Central memory CD4-positive, alpha-beta T cell (primary cell): ENCODE measurements at places on chromosomes 11 and 22.

- DNase-seq: no peak
Observed at GRCh38 chr11:121563003-121563402, 110.2 kb upstream of the SORL1-AS1 start.

GRCh38 chr11:31437742-31438435, 68.2 kb downstream of the DNAJC24 start:
- DNase-seq: no peak

GRCh38 chr11:134120143-134120850, 51.4 kb downstream of the JAM3 start:
- DNase-seq: no peak

DNA sequence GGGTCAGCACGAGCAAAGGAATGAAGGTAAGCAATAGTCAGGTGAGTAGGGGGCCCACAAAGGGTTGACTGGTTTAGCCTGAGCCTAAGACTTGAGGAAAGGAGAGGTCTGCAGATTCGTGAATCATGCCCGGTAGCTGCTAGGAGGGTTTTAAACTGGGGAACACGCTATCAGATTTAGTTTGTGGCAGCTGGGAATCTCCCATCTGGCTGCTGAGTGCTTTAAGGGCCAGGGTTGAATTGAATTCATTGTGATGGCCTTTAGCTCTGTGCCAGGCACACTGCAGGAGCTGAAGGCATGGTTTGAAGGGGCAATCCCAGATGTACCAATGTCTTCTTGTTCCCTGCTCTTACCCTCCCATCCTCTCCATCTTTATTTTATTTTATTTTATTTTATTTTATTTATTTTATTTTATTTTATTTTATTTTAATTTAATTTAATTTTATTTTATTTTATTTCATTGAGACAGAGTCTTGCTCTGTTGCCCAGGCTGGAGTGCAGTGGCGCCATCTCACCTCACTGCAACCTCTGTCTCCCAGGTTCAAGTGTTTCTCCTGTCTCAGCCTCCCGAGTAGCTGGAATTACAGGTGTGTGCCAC, 1.9 kb upstream of the NECTIN1 start:
- DNase-seq: no peak

DNA sequence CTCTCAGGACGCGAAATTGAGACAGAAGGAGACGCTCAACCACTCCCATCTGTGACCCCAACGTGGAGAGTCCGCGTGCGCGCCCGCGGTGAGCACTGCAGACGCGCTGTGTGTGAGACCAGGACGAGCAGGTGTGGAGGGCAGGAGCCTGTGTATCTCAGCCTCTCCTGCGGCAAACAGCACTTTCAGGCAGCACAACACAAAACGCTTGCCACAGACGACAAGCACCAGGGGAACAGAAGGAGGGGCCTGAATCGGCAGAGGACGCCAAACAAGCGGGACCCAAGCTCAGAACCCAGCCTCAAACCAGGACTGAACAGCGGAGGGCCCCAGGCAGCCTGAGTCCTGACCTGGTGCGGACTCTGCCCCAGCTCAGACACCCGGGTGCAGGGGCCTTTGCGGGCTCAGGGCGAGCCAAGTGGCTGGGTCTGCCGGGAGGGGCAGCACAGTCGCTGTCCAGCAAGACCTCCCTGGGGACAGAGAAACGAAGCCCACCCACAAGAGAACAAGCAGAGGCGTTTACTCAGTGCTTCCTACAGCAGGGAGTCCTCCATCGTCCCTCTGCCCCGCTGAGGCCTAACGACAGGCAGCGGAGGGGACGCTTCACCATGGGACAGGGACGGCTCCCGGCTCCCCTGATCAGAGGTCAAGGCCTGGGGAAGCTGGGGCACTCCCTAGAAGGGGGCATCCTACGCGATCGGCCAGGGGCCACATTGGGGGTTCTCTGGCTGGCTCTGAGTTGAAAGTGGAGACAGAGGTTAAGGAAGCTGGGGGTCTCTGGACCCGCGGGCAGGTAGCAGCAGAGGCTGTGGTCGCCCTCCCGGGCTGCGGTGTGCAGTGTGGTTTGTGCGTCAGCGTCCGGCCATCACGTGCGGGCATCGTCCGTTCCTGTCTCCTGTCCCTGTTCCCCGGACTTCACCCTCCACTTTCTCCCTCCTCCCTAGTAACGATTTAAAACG, 560.8 kb downstream of the BRD1 start:
- DNase-seq: no peak

GRCh38 chr22:17563936-17564391, 666 bp downstream of the SLC25A18 start:
- no peak for DNase-seq

GRCh38 chr11:134535029-134536025, 123.3 kb upstream of the B3GAT1 start:
- no peak for DNase-seq

DNA sequence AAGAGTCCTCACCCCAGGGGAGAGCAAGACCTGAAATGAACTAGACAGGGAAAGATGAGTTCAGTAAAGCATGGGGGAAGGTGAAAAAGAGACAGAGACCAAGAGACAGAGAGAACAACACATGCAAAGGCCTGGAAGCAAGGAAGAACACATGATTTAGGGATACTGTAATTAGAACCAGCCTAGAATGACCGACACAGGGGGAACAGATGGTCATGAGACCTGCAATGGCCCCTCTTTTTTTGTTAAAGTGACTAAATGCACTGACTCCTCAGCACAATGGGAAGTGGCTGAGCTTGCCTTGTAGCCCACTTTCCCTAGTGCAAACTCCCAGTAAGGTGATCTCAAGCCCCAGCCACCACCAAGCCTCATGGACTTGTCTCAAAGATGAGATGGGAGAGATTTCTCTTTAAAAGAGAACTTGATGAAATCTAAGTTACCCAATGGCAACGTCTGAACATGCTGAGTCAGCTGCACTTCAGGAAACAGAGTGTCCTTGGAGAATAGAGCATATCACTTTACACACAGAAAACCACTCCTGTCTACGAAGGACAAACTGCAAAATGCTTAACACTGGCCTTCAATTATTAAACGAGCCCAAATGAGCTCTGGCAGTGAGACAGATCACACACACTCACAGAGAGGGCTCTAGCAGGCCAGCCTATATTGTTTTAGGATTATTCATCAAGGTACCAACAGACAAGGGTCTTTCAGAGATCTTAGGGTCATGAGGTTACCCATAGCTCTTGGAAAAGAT, 91.0 kb downstream of the SERGEF start:
- DNase-seq: no peak

- DNase-seq: peak; percentile 32
Observed at GRCh38 chr11:114208377-114208776, 87.8 kb upstream of the NNMT start.

DNA sequence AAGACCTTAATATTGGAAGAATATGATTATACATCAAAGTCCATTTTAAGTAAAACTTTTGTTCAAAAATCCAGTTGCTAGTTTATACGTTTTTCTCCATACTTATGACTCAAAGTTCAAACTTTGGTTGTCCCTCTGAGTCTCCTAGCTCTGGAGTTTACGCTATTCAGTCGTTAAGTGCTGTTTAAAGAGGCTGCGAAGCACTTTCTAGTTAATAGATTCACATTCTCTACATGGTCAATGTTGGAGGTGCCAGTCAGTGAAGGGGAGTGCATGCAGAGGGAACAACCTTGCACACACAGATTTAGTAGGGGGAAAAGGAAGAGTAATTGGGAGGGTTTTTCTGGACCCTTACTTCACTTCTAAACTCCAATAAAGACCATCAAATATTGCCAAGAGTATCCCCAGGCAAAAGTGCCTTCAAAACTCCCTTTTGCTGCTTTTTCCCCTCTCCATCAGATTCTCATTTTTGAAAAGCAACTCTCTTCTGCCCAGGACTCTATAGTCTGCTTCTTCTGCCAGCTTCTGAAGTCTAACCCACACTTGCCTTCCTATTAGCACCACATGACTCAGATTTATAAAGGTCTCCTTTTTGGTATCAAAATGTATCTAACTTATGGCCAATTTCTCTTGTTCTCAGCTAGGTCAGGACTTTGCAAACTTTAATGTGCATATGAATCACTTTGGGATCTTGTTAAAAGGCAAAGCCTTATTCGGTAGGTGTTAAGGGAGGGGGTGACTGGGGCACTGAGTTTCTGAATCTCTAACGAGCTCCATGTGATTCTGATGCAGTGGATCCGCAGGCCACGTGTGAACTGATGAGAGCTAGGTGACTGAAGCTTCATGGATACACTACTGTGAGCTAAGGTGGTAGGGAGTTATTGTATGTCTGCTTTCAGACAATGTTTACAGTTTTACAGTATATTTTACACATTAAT, 96.2 kb upstream of the MTMR2 start:
- DNase-seq: no peak

DNA sequence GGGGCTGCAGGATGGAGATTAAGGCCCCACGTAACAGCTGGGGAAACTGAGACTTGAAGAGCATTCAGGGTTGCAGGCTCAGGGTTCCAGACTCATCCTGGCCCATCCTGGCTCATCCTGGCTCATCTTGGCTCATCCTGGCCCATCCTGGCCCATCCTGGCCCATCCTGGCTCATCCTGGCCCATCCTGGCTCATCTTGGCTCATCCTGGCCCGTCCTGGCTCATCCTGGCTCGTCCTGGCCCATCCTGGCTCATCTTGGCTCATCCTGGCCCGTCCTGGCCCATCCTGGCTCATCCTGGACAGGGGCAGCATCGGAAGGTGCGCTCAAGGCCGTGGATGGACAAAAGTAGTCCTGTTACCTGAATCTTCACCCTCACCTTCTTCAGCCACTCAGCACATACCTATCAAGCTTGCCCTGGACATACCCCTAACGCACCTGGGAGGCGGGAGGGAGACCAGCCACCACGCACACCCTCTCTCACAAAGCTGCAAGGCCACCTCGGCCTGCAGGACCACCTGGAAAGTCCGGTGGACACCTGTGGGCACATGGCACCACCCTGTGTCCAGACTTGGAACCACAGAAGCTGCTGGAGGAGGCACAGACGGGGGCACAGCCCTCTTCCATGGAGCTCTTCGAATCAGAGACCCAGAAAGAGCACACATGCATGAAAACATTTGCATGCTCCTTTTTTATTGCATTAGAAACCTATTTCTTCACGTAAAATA, 20.3 kb upstream of the NLRP6 start:
- no peak for DNase-seq

- no peak for DNase-seq
Observed at GRCh38 chr11:70625582-70626518, 227.5 kb downstream of the CTTN start.

GRCh38 chr11:17974246-17974645, 38.6 kb downstream of the SERGEF start:
- no peak for DNase-seq

- no peak for DNase-seq
Observed at GRCh38 chr11:26947379-26947844, 46.5 kb upstream of the FIBIN start.

- DNase-seq: no peak
Observed at GRCh38 chr22:47171441-47172221, 409.2 kb downstream of the TBC1D22A start.

GRCh38 chr22:33126881-33127280, 68.7 kb upstream of the SYN3 start:
- DNase-seq: no peak

GRCh38 chr11:125777309-125777708, 1.3 kb downstream of the PATE2 start:
- no peak for DNase-seq

DNA sequence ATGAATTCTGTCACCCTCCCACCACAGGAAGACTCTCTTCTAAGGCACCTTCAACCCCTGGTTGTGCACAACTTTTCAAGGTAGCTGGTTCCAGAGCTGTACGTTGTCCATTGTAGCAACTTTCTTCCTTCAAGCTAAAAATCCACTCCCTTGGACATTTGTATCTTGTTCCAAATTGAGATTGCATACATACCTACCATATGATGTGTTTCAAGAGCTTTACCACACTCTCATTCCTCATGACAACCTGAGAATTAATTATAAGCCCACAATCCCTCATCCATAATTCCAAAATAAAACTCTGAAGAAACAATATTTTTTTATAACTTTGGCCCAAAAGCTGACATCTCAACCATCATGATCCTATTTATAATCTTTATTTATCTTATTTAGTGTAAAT, 3.0 kb downstream of the OR52W1 start:
- no peak for DNase-seq

DNA sequence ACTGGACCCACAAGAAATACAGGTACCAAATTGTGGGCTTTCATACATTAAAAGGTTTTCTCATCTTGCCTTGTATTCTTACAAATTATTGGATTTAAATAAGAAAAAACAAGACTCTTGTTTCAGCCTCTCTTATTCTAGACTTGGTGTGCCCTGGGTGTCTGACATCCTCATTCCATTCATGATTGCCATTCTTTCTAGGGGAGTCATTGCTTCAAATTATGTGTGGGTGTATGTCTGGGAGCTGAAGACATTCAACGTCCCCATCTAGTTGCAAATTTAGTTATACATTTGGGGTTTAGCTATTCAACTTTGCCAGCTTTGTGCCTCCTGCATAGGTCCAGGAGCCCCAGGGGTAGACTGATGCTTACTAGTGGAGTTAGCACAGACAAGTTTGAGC, 18.1 kb downstream of the MAML2 start:
- DNase-seq: no peak

DNA sequence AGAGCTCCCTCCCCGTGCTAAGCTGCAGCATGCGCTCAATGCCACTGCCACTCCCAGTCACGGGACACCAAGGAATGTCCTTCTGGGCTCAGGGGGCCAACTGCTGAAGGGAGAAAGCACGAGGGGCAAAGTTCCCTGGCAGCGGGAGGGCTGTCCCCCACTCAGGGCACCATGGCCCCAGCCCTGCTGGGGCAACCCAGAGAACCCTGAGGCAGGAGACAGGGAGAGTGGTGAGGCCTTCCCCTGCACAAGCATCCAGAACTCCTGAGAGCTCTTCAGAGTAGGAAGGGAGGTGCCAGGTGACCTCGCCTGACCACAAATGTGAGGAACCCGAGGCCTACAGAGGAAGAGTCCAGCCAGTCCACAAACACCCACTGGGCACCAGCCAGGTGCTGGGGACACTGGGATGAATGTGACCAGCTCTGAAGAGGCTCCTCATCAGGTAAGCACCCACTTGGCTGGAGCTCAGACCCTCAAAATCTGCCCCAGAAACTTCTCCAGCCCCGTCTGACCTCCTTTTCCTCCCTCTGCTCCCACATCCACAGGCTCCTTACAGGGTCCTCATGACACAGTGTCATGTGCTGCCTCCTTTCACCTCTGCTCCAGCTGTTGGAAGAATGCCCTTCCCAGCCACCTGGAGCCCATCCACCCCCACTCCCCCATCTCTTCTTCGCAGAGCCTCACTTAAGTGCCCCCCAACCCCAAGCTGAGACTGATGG, 15.6 kb downstream of the GDPD5 start:
- DNase-seq: no peak
